Amniotic stem cell (primary cell): ENCODE measurements at places on chromosomes 6 and 20.

GRCh38 chr20:25252686-25253421 is 5.0 kb downstream of the PYGB start:
- DNase-seq = no peak

DNA sequence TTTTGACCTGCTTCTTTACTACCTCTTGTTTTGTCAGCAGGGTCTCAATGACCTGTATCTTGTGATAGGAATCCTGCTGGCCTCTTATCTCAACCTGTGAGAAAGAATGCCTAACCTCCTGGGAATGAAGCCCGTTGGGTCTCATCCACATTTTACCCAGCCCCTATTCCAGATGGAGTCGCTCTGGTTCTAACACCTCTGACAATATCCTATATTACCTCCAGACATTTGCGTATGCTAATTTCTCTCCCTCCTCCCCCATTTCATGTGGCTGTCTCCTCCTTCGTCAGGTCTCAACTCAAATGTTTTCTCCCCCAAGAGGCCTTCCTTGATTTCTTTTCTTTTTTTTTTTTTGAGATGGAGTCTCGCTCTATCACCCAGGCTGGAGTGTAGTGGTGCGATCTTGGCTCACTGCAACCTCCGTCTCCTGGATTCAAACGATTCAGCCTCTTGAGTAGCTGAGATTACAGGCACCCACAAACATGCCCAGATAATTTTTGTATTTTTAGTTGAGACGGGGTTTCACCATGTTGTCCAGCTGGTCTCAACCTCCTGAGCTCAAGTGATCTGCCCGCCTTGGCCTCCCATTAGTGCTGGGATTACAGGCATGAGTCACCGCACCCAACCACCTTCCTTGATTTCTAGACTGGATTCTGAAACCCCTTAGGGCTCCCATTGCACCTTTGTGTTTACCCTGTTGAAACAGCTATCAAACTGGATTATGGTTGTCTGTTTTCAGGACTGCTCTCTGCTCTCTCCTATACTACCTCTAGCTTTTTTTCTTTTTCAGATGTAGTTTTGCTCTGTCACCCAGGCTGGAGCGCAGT is 49.5 kb upstream of the B4GALT5 start:
- no peak for DNase-seq

DNA sequence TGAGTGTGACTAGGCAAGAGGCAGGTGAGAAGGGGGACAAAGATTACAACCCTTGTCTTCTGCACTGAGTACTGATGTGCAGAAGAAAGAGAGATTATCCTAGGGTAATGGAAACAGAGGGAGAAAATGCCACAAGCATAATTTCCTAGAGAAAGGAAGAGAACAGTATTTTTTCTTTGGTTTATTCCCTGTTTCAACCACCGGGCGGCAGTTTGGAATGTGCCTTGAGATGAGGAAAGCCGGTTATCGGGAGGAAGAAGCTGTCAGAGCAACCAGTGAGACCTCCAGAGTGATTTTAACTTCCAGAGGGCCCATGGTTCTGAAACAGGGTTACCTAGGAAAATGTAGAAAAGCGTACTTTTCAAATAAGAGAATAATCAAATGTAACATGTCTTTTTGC is 121.4 kb downstream of the REV3L start:
- peak; percentile 18 for DNase-seq

GRCh38 chr6:14276071-14276470 is 158.5 kb downstream of the CD83 start:
- no peak for DNase-seq

GRCh38 chr6:52990342-52990741 is 4.7 kb downstream of the GSTA4 start:
- DNase-seq = no peak

- DNase-seq = no peak
Observed at GRCh38 chr6:43840490-43841218, 70.6 kb downstream of the VEGFA start.

DNA sequence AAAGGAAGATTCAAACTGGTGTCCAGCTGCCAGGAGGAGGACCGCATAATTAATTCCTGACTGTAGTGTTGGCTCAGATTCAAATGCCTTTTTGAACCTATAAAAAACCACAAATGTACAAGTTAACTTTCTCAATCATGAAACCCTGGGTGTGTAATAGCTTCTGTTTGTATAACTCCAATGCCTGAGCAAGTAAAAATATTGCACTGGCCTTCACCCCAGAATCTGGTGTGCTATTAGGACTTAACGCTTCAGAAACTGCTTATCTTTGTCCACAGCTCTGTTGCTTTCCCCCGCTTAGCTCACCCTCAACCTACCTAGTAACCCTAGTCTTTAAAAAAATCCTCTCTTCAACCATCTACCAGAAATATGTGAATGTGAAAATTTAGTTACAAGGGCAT is 119.1 kb upstream of the MAP7 start:
- DNase-seq = no peak

GRCh38 chr6:132910759-132911158 is 96.4 kb downstream of the RPS12 start:
- DNase-seq = no peak

GRCh38 chr6:108441141-108441540 is 119.6 kb upstream of the FOXO3 start:
- no peak for DNase-seq

- DNase-seq = no peak
Observed at GRCh38 chr6:26495281-26495680, 4.8 kb upstream of the BTN1A1 start.

- DNase-seq = no peak
Observed at GRCh38 chr6:13527671-13528056, 40.3 kb upstream of the GFOD1 start.

- DNase-seq = no peak
Observed at GRCh38 chr20:62647521-62648317, 5.4 kb downstream of the SLCO4A1 start.

DNA sequence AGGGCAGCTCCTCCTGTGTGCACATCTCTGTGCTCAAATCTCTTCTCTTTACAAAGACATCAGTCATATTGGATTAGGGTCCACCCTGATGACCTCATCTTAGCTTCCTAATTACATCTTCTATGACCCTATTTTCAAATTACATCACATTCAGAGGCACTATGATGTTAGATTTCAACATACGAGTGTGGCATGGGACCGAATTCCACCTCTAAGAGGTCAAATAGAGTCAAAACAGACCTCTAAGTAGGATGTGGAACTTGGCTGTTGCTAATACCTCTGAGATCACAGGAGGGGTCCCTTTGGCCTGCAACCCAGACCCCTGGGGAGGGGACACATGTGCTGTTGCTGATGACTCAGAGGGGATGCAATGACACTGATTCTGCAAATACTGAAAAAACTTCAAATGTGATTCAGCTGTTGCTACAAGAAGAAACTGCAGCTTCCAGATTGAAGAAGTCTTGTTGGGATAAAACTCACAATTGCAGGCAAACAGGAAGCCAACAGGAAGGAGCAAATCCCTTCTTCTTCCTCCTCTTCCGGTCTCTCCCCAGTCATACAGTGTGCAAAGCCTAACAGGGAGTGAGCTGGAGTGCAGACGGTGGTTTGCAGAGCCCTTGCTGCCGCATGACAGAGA is 216.2 kb downstream of the MYLK4 start:
- DNase-seq = no peak

DNA sequence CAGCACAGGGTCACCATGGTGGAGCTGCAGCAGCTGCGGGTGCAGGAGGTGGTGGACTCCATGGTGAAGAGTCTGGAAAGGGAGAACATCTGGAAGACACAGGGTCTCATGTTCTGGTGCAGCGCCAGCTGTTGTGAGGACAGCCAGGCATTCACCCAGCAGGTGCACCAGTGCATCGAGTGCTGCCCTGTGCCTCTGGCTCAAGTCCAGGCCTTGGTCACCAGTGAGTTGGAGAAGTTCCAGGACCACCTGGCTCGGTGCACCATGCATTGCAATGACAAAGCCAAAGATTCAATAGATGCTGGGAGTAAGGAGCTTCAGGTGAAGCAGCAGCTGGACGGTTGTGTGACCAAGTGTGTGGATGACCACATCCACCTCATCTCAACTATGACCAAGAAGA is 22.9 kb upstream of the RIPK1 start:
- no peak for DNase-seq

- no peak for DNase-seq
Observed at GRCh38 chr6:2820415-2820814, 21.2 kb downstream of the SERPINB1 start.

DNA sequence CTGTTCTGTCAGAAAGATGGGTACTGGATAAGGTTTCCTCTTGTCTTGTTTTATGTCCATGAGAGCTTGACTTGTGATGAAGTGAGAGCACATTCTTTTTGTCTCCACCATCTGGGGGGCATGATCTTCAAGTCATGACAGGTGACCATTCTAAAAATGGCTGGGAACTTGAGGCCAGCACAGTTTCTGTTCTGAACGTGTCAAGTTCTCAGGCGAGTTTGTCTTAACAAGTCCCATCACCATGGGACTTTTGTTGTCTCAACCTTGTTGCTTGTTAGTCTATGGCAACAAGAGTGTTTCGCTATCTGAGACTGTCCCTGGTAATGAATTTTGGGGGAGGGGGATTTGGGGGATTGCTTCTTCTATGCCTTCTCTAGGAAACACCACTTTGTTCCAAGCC is 25.6 kb upstream of the ENPP4 start:
- no peak for DNase-seq

- no peak for DNase-seq
Observed at GRCh38 chr6:12767016-12767415, 50.4 kb downstream of the PHACTR1 start.

DNA sequence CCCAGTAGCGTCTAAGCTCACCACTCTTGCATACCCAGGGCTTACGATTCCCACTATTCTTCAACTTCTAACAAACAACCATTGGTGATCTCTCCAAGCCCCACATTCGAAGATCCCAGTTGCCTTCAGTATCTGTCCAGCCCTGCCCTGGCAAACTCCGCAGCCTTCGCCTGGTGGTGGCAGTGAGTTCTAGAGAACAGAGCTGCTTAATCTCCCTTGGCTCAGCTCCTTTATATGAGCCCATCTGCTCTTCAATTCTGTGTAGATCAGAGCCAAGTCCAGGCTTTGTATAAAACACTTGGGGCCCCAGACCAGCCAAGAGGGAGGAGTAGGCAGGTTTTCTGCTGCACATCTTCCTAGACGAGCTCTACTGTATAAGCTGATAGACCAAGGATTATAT is 193.3 kb downstream of the PHACTR1 start:
- DNase-seq = no peak

- no peak for DNase-seq
Observed at GRCh38 chr20:11003341-11003740, 329.5 kb upstream of the JAG1 start.

GRCh38 chr20:12229891-12230290 is 312.2 kb downstream of the BTBD3 start:
- DNase-seq = no peak

GRCh38 chr6:85062884-85063283 is 298.5 kb upstream of the TBX18 start:
- no peak for DNase-seq

GRCh38 chr6:39887692-39888450 is 46.4 kb downstream of the MOCS1 start:
- DNase-seq = peak; percentile 87

DNA sequence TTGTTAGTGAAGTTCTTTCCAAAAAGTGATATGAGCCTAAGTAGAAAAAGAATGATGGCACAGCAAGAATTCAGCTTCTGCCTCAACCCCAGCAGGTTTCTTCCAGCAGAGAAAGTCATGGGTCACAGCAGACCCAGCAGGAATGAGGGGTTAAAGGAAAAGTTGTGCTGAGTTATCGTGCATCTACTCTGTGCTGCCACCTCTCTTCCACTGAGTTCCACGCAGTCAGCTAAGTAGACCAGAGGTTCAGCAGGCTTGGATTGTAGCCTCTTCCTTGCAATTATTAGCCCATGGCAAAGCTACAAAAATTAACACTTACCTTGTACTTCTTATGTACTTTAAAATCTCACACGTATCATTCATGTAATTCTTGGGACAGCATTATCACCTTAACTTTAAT is 510.8 kb downstream of the PTPRT start:
- no peak for DNase-seq

DNA sequence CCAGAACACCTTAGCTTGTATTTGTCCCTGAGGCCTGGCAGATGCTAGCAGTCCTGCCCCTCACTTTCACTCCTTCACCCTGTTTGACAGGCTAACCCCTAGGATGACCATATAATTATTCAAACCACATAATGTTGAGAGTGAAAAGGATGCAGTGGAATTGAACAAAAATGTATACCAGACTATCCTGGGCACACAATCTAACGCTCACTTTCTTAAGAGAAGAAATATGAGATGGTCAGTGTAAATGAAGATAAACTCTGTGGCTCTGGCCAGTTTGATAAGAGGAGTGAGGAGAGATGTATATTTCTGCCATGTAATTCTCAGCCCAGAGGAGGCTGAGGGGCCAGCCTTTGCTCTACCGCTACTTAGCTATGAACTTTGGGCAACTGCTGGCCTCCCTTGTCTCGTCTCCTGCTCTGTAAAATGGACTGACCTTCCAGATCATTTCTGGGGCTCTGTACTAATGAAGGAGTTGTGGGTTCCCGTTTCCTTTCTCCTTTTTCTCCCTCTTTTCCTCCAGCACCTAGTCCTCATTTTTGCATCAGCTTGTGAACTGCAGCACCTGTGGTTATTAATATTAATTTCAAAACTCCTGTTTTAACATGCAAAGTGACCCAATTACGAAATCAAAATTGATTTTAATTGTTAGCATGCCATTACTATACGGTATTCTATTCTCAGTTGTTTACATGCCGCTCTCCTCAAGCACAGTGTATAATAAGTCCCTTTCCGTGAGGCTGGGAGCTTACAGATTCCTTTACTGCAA is 92.5 kb upstream of the IYD start:
- DNase-seq = no peak

DNA sequence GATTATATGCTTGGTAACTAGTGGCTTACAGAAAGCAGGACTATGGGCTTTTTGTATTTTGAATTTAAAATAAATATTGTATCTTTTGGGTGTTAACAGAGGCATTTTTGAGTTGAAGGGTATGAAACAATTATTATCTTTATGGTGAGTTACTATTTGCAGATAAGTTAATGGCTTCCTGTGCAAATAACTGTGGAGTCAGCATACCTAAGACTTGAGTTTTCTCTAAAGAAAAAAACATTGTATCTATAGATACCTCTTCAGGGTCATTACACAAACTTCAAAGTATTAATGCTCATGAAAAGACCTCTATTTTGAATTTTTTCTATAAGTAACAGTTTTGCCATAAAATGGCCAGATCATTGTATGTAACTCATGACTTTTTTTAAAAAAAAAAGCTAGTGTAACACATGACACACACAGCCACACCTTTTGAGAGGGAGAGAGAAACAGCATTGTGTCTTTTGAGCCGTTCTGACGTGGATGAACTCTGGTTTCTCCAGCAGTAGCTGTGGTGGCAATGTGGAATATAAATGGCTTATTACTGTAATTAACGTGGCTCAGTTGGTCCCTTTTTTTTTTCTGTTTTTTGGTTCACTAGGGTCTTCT is 36.3 kb downstream of the PLEKHG1 start:
- DNase-seq = no peak
